ENCODE measurements at places on chromosomes 4 and X. TPM values are rescaled to one million over a fixed set of nuclear protein-coding genes. Genes with fewer than 3 reads are reported as not detected.
A peak's percentile ranks its signal among the peaks of the same experiment; 100 is the strongest.

- H3K4me1 ChIP-seq = peaks cover 19% of the 10 kb centered on the region
- peaks cover 5% of the 10 kb centered on the region for H3K36me3 ChIP-seq
- H3K4me3 ChIP-seq = peak overlapping the region; percentile 92
- no peak for DNase-seq
- peaks cover 65% of the 10 kb centered on the region for H3K27me3 ChIP-seq
These were observed 685 bp upstream of the NDNF start for GRCh38 chr4:121073004-121073435.

GRCh38 chr4:176790398-176790797, 2.3 kb downstream of the VEGFC start:
- DNase-seq = no peak
- peaks cover 41% of the 10 kb centered on the region for H3K27me3 ChIP-seq
- peak overlapping the region; percentile 46 for H3K4me3 ChIP-seq
- no peak overlapping the region for H3K27ac ChIP-seq
- peaks cover 3% of the 10 kb centered on the region for H3K4me1 ChIP-seq

DNA sequence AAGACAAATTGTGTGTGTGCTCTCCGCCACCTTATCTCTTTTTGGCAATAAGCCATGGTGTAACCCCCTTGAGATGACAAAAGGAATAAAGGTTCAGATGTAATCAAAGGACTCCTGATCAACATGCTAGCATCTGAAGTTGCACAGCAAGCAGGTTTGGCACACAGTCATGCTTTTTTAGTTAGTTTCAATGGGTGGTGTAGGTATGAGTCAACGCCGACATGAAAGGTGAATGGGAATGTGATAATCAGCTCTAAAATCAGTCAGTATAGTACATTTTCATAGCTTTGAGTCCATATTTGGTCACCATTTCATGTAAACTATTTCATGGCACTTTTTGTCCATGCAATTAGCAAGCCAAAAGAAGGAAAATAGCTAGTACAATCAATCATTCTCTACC, 50.4 kb upstream of the ETNPPL start:
- peaks cover 2% of the 10 kb centered on the region for H3K4me1 ChIP-seq
- no peak for DNase-seq
- H3K36me3 ChIP-seq = no peaks in the 10 kb centered on the region
- H3K27me3 ChIP-seq = peaks cover 36% of the 10 kb centered on the region

DNA sequence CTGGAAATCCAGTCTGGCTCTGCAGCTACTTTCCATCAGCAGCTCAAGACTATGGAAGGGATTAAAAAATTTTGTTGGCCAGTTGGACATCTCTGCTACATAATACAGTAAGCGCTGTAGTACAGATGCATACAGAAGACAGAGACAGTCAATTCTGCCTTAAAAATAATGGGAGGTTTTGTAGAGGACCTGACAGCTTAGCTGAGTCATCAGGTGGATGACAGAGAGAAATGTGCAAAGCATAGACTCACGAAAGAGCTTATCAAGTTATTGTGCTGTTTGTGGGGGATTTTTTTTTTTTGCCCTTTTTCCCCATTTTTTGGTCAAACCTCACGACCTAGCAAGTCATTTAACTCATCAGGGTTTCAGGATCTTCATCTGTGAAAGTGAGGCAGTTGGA, 149.0 kb upstream of the SCML1 start:
- H3K36me3 ChIP-seq = no peaks in the 10 kb centered on the region
- no peak overlapping the region for H3K27ac ChIP-seq
- peaks cover 4% of the 10 kb centered on the region for H3K4me1 ChIP-seq
- no peak overlapping the region for H3K4me3 ChIP-seq
- peaks cover 6% of the 10 kb centered on the region for H3K27me3 ChIP-seq

DNA sequence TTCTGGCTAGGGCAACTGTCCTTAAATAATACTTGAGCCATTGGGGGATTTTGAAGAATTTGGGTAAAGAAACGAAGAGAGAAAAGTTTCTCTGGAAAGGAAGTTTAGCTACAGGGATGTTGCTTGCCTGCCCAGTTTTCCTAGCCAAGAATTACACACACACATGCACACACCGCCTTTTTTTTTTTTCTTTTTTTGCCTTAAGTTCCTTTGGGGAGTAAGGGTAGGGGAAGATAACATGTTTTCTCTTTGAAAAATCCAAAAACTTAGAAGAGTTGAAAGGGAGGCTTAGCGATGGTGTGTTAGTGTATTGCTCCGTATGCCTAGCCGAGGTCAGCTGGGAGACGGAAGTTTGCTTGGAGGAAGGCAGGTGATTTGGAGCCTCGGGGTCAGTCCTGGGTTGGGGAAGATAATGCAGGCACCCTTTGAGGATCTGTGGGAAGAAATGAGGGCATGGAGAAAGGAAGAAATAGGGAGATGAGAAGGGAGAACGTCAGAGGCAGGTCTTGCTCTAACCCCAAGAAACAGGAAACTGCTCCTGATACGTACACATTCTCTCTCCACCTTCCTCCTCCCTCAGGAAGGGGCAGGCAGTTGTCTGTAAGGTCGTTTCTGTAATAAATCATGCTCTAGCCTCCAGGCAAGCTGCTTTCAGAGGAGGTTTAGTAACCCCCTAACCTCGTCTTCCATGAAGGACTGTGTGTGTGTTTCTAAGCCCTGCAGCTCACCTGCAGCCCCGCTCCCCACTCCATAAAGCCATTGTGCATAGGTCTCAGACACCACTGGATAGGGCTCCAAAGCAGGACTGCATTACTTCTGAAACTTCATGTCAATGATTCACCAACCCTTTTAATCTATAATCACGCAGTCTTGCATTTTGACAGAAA, 10.5 kb downstream of the KLF3 start:
- no peaks in the 10 kb centered on the region for H3K27me3 ChIP-seq
- peak overlapping the region; percentile 84 for H3K4me3 ChIP-seq
- H3K36me3 ChIP-seq = peaks cover 3% of the 10 kb centered on the region

GRCh38 chrX:85561231-85561630, 181.8 kb upstream of the POF1B start:
- DNase-seq = no peak
- H3K27ac ChIP-seq = no peak overlapping the region
- H3K27me3 ChIP-seq = no peaks in the 10 kb centered on the region
- no peaks in the 10 kb centered on the region for H3K4me1 ChIP-seq
- no peak overlapping the region for H3K4me3 ChIP-seq

The HHIP gene
- not detected for total RNA-seq

The FHIP1A gene
- 0.86 TPM for total RNA-seq

The NUDT11 gene
- total RNA-seq = 0.44 TPM

The DCAF8L2 gene
- not detected for total RNA-seq

The CNGA2 gene
- not detected for total RNA-seq

The PGAM4 gene
- total RNA-seq = not detected
